Left kidney (tissue), 8 donors: ENCODE measurements at places on chromosomes 11 and 22.

DNA sequence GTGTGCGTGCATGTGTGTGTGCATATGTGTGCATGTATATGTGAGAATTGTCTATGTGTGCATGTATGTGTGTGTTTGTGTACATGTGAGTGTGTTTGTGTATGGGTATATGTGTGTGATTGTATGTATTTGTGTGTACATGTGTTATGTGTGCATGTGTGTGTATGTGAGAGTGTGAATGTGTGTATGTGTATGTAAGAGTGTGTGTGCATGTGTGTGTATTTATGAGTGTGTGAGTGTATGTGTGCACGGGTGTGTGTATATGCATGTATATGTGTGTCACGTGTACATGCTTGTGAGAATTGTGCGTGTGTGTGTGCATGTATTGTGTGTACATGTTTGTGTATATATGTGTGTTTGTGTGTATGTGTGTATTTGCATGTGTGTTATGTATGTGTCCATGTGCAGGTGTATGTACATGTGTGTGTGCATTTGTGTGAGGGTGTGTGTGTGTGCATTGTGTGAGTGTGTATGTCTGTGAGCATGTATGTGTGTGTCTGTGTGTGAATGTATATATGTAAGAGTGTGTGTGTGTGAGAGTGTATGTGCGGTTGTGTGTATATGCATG is 16.0 kb downstream of the MB start:
- DNase-seq: no peak

DNA sequence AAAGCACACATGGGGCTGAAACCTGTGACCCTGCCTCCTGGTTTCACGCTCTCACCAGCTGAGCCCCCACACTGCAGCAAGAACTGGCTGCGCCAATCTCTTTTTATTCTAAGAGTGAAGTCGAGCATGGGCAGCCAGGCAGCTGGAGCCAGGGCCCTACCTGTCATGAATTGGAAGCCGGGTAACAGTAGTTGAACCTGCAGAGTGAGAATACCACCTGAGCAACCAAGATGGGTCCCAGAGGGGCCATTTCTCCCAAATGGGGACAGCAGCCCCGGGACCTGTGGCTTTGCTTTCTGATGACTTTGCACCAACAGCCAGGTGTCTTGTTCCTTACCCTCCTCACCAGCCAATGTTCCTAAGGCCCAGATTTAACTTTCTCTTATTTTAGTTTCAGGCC is 178.9 kb downstream of the GRIK4 start:
- DNase-seq: no peak

DNA sequence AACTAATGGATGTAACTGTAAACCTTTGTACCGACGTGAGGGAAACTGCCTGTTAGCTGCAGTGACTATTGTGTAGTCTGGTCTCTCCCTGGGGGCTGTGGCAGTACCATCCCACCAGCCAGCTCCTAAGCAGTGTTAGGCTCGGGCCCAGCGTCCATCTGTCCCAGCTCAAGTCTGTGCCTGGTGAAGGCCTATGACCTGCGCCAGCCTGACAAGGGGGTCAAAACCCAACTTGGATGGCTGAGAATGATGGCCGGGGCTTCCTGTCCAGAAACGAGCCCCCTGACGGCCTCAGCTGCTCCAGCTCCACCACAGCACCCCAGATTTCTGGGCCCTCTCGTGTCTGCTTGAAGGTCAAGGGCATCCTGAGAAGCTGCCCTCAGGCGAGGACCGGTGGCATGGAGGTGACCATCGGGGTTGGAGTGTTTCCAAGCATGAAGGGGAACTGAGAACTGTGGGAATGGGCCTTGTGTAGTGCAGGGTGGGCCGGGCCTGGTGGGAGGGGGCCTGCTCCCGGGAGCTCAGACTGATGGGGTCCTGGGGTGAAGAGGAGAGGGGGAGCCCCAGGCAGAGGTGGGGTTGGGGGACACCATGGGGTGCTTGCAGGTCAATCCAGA is 14.3 kb upstream of the SPI1 start:
- no peak for DNase-seq

- no peak for DNase-seq
Measured at GRCh38 chr11:126515501-126515900, 160.0 kb downstream of the ST3GAL4 start.

GRCh38 chr11:6927030-6927617 is 898 bp downstream of the ZNF215 start:
- DNase-seq: no peak

DNA sequence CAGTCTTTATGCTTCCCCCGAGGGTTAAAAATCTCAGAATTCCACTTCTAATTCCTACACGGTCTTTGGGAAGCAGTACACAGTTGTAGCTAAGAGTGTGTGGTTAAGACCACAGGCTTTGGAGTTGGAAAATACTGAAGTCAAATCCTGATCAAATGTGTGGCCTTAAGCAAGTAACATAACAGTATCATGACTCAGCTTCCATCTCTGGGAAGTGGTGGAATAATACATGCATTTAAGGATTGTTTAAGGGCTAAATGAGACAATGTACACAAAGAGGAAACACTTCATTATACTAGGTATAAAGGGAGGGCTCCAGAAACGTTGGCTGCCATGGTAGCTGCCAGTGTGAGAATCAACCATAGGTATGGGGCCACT is 71.5 kb downstream of the FAT3 start:
- no peak for DNase-seq

- DNase-seq: no peak
Measured at GRCh38 chr22:49447837-49448236, 379.8 kb downstream of the BRD1 start.

- no peak for DNase-seq
Measured at GRCh38 chr11:37409124-37409523, 811.1 kb upstream of the RAG2 start.

- DNase-seq: no peak
Measured at GRCh38 chr11:70762810-70763209, 364.5 kb downstream of the CTTN start.

DNA sequence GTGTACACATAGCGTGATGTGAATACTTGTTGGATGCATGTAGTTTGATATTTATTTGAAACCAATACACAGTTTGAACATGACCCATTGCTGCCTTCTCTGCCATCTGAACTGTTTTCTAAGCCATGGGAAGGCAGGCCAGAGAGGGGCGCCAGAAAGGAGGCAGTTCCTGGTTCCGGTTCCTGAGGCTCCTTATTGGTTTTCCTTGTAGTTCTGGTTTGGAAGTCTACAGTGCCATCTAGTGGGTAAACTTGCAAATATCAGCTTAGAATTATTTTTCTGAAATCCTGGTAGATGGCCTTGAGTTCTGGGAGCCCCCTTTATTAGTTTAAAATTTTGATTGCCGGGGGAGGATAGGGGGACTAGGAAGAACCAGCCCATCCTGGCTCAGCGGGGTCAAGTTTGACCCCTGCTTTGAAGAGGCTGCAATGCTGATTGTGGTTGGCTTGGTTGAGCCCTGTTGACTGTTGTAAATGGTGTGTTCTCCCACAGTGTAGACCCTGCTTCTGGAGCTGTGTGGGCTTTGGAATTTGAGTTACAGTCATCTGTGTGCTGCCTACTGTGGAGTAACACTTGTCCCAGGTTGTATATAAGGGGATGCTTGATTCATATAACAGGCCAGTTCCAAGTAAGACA is 48.4 kb downstream of the GRAMD1B start:
- peak; percentile 81 for DNase-seq

DNA sequence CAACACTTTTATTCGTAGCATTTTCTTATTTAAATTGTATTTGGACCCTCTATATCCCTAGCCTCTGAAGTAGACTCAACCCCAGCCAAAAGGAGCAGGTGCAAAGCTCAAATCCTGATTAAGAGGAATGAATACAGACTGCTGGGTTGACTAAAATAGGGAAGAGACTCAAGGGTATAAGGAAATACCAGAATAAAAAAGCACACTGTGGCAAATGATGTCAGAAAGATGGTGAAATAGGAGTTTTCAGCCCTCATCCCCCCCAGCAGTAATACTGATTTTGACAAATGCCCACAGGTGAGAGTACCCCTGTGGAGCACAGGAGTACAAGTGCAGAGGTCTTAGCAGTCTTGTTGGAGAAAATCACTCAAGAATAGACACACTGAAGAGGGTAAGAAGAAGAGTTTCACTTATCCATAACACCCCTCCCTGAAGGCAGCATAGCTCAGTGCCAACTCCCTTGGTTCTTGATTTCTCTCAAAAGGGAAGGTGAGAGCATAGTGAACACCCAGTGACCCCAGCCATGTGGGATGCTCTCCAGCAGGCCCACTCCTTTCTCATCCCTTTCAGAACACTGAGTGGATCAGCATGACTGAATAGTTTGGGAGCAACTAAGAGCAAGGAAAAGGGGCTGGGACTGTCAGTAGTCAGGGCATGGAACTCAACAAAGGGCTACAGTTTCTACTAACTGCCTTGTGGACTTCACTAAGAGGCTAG is 71.7 kb downstream of the TBC1D22A start:
- DNase-seq: no peak

GRCh38 chr11:118609380-118610224 is 2.2 kb downstream of the PHLDB1 start:
- no peak for DNase-seq

DNA sequence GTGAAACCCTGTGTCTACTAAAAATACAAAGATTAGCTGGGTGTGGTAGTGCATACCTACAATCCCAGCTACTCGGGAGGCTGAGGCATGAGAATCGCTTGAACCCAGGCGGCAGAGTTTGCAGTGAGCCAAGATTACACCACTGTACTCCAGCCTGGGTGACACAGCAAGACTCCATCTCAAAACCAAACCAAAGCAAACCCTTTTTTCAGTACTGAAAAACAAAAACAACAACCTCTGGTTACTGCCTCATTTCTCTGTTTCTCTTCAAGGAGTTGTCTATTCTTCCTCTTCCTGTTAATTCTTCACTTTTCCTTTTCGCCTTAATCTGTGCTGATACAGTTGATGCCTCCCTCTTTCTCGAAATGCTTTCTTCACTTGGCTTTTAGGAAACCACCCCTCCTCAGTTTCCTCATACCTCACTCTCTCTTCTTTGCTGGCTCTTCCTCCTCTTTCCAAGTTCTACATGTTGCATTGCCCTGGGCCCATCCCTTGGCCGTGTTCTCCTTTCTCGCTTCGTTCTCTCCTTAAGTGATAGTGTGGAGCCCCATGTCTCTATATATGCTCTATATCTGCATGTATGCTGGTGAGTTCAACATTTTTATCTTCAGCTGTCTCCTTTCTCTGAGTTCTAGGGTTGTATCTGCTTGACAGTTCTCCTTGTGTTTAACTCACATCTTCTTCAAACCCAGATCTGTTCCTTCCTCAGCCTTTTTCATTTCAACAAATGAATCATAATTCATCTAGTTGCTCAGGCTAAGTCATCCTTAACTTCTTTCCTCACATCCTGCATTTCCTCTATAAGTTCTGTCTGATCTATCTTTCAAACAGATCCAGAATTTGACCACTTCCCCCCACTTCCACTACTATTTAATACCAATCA is 37.1 kb downstream of the NUCB2 start:
- DNase-seq: no peak

DNA sequence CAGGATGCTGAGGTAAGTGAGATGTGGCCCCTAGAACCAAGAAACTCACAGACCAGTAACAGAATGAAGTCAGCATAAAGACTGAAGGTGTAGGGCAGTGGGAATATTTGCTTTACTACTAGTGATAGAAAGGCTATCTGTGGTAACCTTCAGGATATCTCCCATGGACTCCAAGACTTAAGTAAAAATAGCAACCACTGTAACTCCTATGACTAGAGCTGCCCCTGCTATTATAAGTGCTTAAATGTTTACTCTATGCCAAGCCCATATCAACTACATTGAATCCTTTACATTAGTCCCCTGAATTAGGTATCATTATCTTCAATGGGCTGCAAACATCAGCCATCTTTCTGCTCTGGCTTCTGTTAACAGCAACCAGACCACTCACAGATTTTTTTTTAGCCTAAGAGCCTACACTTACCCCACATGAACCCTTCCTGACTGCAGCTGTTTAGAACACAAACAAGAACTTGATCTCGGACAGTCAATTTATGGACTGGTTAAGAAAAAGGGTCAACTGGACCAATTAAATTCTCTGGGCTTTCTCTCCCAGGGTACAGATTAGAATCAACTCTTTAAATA is 335.1 kb upstream of the API5 start:
- DNase-seq: no peak

GRCh38 chr11:22165759-22166513 is 26.9 kb upstream of the ANO5 start:
- no peak for DNase-seq

DNA sequence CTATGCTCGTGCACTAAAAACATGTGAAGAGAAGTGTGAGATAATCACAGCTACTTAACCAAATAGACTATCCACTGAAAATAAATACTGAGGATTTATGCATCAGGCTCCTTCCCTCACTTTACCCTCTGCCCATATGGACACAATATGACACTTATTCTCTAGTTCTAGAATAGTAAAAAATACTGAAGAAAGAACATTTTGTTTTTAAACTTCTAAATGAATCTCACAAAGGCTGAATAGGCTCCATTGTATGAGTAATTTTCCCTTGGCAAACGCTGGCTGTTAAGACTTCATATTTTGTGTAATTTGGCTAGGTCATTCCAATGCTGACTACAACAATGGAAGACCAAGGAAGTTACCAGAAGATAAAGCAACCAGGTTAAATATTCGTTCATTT is 9.9 kb downstream of the HPS5 start:
- DNase-seq: no peak

DNA sequence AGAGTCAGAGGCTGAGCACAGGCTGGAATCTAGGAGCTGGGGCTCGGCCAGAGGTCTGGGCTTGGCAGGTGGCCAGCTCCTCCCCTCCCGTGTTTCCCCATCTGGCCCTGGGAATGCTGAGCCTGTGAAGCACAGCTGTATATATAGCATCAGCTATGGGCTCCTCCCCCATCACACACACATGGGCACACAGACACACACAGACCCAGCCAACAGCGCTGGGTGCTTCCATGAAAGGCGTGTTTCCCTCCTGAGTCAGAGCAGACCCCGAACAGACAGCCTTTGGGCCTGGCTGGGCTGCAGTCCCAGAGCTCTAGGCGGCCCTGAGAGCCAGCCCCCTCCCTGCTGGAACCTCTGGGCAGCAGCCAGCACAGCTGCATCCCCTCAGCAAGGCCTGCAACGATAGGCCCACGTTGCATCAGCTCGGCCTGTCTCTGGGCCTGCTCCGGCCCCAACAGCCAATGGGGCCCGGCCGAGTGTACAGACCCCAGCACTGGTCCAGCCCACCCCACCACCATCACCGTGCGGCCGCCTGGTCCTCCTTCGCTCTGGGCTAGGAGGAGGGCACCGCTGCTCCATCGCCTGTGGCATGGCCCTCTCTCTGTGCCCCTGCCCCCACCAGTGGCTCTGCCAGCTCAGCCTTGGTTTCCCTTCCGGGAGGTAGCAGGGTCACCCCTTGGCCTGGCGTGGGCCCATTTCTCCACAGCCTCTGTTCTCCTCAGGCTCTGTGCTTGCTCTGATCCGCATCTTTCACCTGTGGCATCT is 7.6 kb upstream of the SERPINH1 start:
- peak; percentile 87 for DNase-seq
